GM23248 (cell line): ENCODE measurements at places on chromosomes 2 and 18. TPM values are rescaled to one million over a fixed set of nuclear protein-coding genes. Genes with fewer than 3 reads are reported as not detected.

DNA sequence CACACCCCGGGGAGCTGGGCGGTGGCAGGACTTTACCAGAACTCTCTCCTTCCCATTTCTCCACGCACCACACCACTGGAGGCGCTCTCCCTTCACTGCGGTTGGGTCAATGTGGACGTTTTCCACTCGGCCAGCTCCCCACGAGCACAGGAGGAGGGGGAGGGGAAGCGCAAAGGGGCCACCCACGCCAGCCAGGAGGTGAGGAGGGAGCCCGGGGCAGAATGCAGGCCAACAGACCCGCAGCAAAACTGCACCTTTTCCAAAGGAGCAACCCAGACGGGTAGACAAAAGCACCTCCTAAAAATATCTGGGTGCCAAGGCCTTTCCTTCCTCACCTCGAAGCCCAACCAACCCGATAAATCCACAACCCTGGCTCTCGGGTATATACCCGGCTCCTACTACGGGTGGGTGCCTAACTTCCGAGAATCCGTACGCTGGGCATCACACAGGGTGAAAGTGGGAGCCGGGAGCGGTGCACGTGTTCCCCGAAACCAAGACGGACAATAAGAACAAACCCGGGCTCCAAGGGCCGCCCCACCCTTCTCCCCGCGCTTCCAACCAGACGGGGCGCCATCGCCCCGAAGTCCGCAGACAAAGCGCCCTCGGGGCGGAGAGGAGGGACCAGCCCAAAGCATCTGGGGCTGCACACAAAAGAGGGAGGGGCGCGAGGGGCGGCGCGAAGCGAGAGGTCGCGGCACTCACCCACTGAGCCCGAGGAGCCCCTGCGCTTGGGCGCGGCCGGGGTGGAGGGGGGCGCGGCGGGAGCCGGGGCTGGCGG lies 1.0 kb downstream of the RTN4 start:
- peak; percentile 93 for DNase-seq

DNA sequence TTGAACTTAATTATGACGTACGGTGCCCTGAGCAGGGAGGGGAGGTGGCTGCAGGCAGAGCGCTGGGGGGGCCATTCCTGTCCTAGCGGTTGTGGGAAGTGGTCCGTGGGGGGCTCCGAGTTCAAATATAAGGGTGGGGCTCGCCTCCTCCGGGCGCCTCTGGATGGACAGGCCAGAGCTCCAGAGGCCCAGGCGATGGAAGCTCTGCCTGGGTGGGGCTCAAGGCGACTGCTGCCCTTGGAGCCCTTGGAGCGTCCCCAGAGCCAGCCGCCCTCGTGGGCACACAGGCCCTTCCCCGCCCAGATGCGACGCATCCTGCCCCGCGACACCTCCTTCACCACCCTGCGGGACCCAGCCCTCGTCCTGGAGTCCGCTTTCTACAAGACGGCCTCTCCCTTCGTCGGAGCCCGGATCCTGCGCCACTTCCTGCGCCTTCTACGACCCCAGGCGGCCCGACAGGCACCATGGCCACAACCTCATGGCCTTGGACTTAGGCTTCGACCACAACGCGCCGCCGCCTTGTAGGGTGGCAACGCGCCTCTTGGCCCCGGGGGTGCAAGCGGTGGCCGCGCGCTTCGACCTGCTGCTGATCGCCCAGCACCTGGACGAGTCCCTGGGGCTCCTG lies 10.5 kb downstream of the AQP12B start:
- no peak for DNase-seq

GRCh38 chr18:44409515-44409914 lies 271.2 kb upstream of the SETBP1 start:
- DNase-seq = no peak

DNA sequence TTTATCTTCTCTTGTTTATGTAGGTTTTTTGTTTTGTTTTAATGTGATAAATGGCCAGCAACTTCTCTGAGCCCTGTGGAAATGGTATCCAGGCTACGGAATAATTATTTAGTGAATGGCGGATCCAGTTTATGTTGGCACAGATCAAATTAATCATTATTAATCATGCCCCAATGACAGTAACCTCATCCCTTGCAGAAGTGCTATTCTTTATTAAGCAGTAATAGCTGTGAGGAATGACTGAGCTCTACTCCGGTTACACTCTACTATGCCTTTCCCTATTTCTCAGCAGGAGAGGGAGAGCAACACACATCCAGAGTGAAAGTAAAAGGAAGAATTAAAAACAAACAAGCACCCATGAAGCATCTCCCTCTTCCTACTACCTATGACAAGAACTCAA lies 84.8 kb downstream of the SETBP1 start:
- DNase-seq = no peak

DNA sequence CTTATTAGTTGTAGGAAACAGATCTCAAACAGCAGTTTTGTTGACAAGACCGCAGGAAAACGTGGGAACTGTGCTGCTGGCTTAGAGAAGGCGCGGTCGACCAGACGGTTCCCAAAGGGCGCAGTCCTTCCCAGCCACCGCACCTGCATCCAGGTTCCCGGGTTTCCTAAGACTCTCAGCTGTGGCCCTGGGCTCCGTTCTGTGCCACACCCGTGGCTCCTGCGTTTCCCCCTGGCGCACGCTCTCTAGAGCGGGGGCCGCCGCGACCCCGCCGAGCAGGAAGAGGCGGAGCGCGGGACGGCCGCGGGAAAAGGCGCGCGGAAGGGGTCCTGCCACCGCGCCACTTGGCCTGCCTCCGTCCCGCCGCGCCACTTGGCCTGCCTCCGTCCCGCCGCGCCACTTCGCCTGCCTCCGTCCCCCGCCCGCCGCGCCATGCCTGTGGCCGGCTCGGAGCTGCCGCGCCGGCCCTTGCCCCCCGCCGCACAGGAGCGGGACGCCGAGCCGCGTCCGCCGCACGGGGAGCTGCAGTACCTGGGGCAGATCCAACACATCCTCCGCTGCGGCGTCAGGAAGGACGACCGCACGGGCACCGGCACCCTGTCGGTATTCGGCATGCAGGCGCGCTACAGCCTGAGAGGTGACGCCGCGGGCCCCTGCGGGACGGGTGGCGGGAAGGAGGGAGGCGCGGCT lies at the start of gene TYMS:
Gene TYMS, plus strand, starts transcription at position 343 of the 690 bp plus-strand sequence. Its CDS starts 90 bp downstream, at position 433.
- DNase-seq = peak; percentile 64

DNA sequence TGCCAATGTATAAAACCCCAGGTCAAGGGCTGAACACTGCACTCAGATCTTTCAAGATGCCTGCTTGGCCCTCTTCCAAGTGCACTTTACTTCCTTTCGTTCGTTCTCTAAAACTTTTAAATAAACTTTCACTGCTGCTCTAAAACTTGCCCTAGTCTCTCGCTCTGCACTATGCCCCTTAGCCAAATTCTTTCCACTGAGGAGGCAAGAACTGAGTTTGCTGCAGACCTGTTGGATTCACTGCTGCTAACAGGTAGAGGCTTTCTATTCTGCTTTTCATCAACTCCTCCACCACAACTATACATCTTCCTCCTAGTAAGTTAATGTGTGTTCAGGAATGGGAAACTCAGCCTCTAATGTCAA lies 467.9 kb downstream of the MBD2 start:
- no peak for DNase-seq

GRCh38 chr2:77521931-77522470 lies at the start of gene LRRTM4:
TSS of gene LRRTM4 (minus strand) at chr2:77522376.
- DNase-seq = no peak

GRCh38 chr2:33425161-33425560 lies 51.3 kb upstream of the RASGRP3 start:
- peak; percentile 31 for DNase-seq

DNA sequence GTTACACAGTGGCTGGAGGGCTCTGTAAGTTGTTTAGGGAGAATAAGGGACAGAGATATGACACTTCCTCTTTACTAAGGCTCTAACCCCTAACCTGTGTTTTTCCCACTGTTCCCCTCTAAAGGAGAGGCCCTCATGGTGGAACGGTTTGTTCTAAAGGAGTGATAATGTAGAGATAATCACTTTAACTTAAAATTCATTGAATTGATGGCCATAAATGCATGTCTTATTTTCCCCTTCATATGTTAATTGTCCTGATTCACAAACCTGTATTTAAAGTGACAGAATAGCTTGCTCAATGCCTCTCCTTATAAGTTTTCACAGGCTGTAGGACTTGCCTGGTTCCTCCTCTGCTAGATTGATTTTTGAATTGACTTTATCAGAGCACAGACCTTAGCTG lies at the start of gene SERPINB12:
Gene SERPINB12, plus strand, starts transcription at position 301 of the 400 bp plus-strand sequence. CDS start 13,791 bp downstream, outside the sequence.
- no peak for DNase-seq

DNA sequence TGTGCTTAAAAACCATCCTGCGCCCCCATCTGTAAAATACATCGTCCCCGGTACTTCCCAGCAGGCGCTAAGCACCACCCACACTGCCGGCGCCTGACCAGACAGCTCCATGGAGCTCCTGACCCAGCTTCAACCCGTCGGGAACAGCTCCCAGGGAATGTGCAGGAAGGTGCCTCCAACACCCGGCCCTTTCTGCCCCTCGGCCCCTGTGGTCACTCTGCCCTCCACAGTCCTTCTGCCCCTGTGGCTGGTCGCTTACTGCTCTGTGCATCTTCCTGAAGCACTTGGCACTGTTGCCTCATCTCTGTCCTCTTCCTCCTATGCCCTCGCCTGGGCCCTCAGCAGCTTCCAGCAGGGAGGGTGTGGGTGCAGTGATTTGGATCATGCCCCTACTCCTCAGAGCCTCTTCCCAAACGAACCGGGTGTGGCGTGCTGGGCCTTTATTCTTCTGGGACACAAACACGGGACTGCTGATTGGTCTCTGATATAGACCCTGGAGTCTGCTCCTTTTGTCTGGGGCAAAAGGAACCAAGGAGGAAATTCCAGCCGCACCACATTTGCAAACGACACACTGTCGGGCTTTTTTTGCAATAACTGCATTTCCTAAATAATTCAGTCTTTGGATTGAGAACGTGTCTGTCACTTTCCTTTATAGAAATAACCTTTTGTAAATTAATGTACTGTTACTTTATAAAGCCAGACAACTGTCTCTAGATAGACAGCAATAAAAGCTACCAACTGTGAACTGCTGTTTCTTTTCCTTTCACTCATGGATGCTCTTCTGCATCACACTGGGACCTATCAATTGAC lies 65.9 kb downstream of the ADI1 start:
- DNase-seq = peak; percentile 15

- DNase-seq = no peak
These were observed 11.1 kb downstream of the SLC30A3 start for GRCh38 chr2:27251766-27252165.

DNA sequence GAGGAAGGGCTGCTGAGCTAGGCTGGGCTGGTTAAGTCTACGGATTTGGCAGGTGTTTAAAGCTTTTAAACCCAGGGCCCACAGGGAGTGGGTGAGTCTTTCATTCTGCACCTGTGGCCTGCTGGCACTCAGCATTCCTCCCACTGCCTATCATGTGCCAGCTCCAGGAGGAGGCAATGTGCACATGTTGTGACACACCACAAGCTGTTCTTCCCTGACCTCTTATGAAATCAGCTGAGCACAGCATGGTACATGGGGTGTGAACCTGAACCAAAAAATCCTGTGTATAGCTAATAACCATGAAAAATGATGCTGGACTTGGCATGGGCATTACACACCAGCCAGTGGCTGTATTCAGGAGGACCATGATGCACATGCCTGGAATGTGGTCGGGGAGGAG lies 297.9 kb upstream of the MMADHC start:
- DNase-seq = peak; percentile 13

DNA sequence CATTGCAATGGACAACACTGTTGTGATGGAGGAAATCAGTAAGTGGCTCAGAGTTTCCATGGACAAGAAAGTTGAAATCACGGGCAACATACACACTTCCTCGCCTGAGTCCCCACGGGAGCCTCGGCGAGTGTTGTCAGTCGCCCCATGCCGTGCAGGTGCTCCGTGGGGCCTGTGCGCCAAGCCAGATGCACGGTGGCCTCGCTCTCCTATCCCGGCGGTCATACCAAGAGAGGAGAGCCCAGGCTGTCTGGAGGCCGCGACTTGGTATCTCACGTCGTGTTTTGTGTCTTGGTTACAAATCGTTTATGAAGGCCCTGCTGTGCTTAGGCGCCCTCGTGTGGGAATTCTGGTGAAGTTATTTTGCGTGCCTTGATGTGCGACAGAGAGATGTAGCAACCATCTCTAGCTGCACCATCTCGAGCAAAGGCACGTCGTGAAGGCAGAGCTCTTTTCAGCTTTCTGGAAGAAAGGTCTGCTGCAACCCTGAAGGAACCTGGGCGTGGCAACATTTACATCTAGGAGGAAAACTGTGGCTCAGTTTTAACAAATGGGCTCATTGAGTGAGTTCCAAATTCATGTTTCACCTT lies 21.8 kb downstream of the ATG4B start:
- peak; percentile 77 for DNase-seq

DNA sequence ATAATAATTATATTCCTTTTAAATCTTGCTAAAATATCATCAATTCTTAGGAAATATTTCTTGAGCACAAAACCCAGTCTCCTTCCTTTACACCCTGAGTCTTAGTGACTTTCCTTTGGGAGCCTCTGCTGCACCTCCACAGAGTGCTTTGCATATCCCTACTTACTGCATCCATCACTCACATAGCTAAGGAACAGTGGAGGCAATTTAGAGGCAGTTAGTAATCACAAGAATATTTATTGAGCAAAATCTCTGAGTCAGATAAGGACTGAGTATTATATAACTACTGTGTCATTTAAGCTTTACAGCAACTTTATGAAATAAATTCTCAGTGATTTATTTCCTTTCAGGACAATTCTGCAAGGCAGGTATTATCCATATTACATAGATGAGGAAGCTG lies 327.7 kb downstream of the TMX3 start:
- peak; percentile 49 for DNase-seq

DNA sequence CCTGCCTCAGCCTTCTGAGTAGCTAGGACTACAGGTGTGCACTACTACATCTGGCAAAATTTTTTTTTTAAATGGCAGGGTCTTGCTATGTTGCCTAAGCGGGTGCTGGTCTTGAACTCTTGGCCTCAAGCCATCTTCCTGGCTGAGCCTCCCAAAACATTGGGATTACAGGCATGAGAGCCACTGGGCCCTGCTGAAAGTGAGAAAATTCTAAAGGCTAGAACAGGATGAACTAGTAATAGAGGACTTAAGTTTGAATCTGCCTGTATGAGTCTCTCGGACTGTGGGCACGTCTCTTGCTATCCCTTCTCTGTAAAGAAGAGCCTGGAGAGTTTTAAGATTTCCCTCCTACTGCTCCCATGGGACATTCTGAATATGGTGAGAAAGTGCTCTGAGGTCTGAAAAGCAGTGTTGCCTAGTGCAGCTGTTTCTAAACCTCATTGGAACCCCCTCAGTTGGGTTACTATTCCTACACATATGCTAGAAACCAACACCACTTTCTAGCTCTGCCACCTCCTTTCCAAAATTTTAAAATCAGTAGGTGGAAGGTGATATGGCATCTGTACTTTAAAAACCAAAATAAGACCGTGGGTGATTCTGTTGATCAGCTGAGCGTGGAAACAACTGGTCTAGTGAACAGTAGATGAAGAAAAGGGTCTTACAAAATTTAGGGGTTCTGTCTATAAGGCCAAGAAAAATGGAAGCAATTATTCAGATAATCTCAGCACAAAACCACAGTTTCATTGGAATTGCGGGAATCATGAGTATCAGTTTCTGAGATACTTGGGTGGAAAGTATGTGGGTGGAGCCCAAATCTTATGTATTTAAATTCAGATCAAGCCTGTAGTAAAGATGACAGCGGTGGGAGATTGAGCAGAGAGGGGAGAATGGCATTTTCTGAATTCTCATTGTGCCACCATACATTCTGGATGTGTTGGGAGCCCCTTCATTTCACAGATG lies 259.8 kb upstream of the CXCR4 start:
- DNase-seq = no peak

Gene IGFBP5
- total RNA-seq = 117 TPM in 2 replicates

Gene POTEJ
- total RNA-seq = not detected in 2 replicates

Gene C18orf63
- total RNA-seq = not detected in 2 replicates

Gene PDE11A
- 0.86 and 1.9 TPM in 2 replicates for total RNA-seq

Gene FBLN7
- total RNA-seq = 0.11 and 0.13 TPM in 2 replicates

Gene BCL11A
- total RNA-seq = 1.8 and 3.5 TPM in 2 replicates

Gene GAL3ST2
- total RNA-seq = not detected in 2 replicates

Gene PRADC1
- total RNA-seq = 40.7 and 44.3 TPM in 2 replicates

Gene MRPS5
- 26.1 and 34.3 TPM in 2 replicates for total RNA-seq

Gene CRYGD
- total RNA-seq = not detected in 2 replicates
